Stimulated activated naive CD4-positive, alpha-beta T cell treated with Interleukin-2 at 50 U/mL for 16 hours (primary cell): ENCODE measurements at places on chromosomes 1 and 21.

GRCh38 chr21:33199100-33199464, 30.7 kb upstream of the IFNAR2 start:
- no peak for DNase-seq

DNA sequence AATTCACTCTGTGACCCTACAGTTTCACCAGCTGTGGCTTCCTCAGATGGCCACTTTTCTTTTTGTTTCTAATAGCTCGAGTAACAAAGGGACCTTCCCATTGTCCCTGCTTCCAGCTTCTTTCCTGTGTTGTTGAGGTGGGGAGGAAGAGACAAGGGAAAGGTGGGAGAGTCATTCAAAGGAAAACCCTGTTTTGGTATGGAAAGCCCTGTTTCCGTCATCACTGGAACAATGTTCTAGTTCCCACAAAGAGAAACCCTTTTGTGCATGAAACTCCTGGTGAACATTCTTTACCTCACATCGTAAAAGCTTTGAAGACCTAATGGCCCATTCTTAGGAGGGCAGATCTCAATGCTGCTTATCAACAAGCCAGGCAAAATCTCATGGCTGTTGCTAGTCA, 62.2 kb downstream of the ABCA4 start:
- no peak for DNase-seq

DNA sequence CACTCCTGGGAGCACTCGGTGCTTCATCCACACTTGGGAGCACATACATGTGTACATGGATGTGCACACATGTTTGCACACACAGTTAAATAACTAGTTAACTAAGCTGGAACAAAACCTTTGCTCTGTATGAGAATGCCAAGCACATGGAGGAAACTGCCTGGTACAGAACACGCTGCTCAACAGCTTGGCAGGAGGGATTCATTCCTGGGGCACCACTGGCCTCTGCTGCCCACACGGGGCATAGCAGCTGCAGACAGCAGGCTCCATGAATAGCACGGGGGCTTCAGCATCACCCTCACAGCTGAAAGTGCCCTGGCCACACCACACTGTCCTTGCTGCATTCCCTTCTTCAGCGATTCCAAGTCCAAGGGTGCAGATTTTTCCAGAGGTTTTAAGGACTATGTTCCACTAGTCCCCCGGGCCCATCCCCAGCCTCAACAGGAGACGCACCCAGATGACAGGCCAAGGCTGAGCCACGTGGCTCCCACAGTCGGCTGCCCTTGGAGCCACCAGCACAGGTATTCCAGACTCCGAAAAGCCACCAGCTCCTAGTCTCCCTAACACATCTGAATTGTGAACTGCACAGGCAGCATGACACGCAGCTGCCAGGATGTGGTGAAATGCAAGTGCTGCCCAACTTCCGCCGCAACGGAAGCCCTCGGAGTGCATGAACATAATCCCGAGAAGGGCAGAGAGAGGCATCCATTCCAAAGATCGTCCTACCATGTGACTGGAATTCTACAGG, 16.9 kb downstream of the NPHP4 start:
- peak; percentile 14 for DNase-seq

GRCh38 chr1:56225964-56226815, 353.2 kb downstream of the PLPP3 start:
- no peak for DNase-seq

DNA sequence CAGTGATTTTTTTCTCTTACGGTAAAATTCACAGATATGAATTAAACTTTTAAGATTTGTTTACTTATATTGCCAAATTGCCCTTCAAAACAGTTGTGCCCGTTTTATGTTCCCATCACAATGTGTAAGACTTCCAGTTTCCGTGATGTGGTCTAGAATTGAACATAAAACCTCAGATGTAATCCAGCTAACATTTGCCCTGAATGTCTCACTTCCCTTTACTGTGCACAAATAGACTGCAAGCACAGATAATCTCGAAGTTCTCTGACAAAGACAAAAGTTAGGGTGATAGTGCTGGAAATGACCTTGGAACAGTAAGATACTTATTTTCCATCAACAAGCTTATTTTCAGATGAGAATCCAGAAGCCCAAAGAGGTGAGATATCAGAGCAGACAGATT, 177.5 kb downstream of the ZZZ3 start:
- DNase-seq: no peak

DNA sequence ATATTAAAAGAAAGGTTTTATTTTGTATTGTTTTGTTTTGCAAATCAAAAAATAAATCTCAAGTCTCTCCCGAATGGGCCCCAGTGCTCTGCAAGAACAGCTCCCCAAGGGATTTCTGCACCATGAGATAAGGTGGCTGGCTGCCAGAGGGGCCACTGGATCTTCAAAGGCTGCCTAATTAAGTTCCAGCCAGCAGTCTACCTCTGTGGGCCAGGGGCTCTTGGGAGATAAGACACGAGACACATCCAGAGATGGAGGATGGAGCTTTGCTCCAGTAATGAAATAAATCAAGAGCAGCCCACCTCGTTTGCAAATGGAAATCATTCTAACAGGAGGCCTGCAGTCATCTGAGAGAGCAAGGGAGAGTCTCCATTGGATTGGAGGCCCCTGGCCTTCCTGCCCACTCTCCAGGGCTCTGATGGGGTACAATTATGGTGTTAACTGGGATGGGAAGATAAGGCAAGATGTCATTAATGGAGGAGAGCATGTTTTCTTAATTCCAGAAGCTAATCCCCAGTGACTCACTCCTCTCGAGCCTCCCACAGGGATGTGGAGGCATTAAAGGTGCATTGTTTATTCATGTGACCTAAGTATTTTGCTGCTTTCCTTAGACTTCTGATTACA, 155.2 kb upstream of the KAZN start:
- DNase-seq: no peak

GRCh38 chr1:35809114-35810095, 1.6 kb downstream of the AGO4 start:
- no peak for DNase-seq

DNA sequence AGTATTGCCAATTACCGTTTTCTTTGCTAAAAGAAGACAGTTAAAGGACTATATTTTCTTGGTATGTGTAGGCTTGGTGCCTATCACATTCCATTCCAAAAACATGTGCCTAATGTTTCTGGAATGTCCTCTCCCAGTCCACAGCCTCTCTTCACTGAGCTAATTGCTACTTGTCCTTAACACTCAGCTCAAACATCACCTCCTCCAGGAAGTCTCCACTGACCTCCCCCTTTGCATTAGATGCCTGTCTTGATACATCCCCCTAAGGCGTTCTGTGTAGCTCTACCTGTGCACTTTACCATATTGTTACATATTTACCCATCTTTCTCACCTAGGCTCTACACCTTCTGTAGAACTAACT, 195.6 kb upstream of the CAMK1G start:
- DNase-seq: no peak

GRCh38 chr1:223176437-223176836, 33.4 kb upstream of the TLR5 start:
- no peak for DNase-seq

GRCh38 chr1:3032371-3033039, 11.2 kb downstream of the ACTRT2 start:
- DNase-seq: no peak

DNA sequence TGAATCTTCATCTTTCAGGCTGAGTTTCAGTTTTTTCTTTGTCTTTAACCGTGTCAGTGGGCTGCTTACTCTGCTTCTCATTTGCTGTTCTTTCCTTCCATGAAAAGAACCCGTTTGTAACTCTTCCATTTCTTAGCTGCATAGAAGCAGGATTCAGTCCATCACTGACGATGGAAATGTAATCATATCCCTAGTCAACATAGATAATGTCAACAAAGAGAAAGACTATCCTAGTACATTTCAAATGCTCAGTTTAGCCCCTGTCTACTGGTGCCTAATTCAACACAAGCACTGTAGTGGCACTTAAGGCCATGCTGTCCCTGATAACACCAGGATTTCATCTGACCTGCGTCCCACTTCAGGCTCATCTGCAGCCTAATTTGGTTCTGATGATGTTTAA, 376 bp downstream of the GBP1 start:
- DNase-seq: no peak

DNA sequence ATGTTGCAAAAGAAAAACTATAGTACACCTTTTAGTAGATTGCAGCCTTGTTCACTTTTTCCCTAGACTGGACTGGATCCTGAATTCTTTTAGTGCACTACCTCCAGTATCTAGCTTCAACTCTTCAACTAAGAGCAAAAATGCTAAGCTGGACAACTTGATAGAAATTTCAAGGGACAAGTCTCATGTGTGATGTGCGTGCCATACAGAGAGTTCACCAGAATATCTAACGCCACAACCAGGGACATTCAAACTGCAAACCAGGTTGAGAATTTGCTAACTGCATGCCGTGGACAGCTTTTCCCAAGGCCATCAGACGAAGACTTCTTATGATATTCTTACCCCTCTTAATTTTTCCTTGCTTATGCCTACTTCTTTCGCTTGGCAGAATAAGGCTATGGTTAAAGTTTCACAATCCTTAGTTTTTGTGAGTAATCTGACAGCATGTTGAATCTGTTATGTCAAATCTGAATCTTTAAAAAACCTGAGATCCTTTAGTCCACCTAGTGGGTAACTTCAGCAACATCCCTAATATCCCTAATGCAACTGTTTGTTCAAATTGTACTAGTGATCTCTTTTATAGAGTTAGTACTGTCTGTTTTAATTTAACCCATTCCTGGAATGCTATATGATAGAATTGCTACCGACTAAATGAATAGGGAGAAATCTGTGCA, 66.4 kb downstream of the DDAH1 start:
- no peak for DNase-seq
